Activated naive CD8-positive, alpha-beta T cell treated with anti-CD3 and anti-CD28 coated beads, Interleukin-2, amount 50 U/mL, for 16 hours (primary cell): ENCODE measurements at places on chromosomes 5 and 9.

DNA sequence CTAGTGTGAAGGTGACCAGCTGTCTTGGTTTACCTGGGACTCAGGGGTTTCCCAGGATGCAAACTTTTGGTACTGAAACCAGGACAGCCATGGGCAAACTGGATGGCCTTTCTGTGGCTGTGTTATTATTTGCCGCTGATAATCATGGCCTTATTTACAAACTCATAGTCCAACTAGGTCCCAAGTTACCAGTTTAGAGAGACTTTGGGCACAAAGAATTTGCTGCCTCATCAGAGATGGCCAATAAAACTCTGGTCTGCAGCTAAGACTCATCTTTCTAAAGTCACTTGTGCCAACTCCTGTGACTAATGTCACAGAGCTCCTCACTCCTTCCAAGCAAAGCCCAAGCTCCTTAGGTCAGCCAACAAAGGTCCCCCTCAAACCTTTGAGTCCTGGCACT lies 47.5 kb upstream of the PLPP6 start:
- DNase-seq, result no peak

DNA sequence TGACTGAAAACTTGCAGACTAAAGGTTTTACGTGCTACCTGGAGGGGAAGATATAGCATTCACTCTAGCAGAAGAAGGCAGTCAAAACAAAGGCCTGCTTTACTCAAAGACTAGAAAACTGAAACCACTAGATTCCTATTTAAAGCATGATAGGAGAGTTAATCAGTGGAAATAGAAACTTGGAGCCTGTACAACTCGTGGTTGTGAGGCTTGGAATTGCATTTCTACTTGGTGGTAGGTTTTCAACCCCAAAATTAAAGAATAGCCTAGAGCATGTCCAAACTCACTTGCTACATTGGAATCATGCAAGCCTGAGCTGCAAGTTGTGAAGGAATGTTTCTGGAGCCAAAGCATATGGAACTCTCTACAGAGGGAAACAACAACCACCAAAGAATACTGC lies 1526.4 kb upstream of the NUDT12 start:
- no peak for DNase-seq

DNA sequence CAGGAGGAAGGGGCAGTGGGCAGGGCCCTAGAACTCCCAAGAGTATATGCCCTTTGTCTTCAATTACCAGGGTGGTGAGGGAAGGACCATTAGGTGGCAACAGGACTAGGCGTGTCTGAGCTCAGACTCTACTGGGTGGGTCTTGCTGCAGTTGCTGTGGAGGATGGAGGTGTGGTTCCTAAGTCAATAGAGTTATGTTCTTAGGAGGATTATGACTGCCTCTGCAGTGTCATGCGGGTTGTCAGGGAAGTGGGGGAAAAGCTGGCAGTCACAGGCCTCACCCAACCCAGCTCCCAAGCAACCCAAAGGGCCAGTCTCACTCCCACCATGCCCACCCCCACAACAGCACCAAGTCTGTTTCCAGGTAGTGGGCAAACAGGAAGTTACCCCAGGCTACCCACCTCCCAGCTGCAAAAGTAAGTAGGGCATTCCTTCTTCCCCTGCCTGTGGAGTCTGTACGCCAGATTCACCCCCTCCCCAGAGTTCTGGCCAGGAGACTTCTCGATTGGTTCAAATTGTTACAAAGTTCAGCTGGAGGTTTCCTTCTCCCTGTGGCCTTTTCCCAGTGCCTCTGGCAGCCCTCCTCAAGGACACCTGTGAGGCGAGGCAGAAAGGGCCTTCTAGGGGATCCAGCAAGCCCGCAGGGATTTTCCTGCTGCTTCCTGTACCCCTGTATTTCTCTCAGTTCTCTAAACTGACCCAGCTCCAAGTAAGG lies 145.3 kb downstream of the HINT1 start:
- DNase-seq, result no peak

DNA sequence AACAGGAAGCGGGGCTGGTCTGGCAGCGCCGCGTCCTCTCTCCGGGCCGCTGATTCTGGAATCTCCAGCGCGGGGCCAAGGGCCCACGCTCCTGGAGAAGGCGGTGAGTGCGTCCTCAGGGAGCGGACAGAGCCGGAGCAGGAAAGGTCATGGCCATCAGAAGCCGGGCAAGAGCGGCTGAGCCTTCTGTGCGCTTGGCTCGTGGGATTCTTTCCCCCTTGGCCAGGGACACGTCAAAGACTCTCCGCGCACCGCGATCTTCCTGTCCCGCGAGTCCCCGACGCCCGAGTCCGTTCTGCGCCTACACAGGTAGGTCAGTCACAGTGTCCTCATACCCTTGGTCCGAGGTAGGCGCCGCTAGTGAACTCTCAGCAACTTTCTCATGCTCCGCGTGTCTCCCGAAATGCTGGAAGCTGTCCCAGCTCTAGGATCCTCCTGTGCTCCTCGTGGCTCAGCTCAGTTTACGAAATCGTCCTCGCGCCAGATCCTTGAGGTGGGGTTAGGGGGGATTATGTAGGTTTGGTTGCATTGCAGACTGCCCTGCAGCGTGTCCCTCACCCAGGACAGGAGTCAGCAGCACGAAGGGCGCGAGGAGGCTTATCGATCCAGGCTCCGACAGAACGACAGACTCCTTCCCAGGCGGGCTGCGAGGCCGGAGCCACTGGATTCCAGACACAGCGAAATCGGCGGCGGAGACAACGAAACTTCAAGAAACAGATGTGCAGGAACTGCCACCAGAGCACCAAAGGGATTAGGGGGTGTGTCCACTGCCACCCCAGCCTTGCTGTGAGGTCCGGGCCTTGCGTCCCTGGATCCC lies 8.7 kb downstream of the LHX6 start:
- no peak for DNase-seq

DNA sequence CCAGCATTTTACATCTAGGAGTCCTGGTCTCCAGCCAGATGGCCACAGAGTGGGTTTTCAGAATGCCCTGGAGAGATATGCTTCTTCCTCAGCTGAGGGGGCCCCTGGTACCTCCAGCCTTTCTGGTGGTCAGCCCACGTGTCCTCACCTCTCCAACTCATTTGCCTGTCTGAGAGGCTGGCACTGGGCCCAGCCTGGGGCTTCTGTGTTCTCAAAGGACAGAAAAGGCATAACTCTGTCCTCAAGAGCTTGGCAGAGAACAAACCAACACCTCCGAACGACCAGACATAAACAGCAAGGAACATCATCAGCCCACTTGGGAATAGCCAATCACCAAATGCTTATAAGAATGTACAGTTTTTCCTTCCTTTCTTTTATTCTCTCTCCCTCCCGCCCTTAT lies 17.1 kb downstream of the ENG start:
- DNase-seq, result no peak

- DNase-seq, result no peak
Observed at GRCh38 chr9:136095070-136096058, at the start of gene NACC2. Gene NACC2, minus strand, starts transcription at chr9:136095289. Its CDS starts 44,768 bp downstream, at chr9:136050521.

DNA sequence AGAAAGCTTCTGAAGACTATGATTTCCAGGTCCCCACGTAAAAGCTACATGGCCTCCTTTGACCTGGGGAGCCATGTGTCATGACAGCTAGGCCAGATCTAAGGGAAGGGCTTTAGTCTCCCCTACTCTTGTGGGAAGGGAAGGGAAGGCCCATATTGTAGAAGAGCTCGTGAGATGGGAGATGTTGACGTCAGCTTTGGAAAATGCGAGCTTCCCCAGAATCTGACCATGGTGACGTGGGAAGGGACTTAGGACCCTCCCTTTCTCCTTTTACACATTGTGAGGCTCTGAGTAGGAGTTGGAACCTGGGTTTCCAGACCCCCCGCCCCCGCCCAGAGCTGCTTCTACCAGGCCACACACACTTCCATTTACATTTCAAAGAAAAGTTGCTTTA lies 165.5 kb downstream of the SYK start:
- DNase-seq, result no peak

DNA sequence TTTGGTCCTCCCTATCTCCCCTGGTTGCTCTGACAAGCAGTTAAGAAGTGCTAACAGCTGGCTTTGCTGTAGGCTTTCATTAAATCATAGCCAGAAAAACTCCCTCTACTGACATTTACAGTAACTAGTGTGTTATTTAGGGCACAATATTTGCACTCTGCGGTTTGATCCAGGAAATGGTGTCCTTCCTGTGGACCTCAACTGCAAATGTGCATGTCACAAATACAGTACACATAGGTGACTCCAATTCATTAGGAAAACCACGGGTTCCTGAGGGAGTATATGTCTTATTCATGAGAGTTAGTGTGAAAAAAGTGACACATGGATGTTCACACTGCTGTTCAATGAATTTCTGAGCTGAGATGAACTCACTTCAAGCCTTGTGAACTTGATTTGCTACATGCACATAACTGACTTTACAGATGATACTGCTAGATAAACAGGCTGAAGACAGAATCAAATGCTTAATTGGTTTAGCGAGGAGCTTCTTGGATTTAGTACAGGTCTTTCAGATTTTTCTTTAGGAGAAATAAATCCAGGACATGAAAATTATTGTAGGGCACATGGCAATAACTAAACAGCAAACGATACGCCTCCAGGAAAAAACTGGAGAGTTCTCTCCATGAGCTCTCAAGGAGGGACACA lies 281.5 kb downstream of the EFNA5 start:
- no peak for DNase-seq

GRCh38 chr9:103649086-103649485 lies 445.0 kb upstream of the SMC2 start:
- DNase-seq, result no peak

GRCh38 chr9:6827439-6828145 lies 69.8 kb downstream of the KDM4C start:
- no peak for DNase-seq

- DNase-seq, result no peak
Observed at GRCh38 chr9:121009650-121010049, 40.4 kb downstream of the C5 start.

DNA sequence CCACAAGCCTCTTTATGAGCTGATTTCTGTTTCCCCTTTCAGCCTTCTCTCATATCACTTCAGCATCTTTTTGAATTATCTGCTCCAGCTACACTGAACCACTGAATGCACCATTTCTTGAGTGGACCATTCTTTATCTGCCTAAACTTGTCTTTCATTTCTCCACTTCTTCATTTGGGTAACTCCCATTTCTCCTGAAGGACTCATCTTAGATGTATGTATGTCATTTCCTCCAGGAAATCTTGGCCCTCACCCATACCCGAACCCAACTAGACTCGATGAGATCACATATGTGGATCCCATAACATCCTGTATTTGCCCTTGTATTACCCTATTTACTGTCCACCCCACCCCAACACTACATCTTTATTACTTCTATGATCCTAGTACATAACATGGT lies 249.8 kb downstream of the KIF4B start:
- no peak for DNase-seq

DNA sequence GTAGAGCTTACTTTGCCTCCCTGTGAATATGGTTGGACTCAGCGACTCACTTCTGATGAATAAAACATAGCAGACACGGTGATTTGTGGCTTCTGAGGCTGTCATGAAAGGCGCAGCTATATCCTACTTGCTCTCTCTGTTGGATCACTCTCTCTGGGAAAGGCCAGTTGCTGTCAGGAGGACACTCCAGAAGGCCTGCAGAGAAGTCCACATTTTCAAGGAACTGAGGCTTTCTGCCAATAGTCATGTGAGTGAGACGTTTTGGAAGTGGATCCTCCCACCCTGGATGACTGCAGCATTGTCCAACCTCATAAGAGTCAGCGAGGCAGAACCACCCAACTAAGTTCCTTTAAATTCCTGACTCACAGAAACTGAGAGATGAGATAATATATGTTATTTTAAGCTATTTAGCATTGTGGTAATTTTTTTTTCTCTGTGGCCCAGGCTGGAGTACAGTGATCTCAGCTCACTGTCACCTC lies 156.0 kb upstream of the MAST4 start:
- DNase-seq, result no peak

DNA sequence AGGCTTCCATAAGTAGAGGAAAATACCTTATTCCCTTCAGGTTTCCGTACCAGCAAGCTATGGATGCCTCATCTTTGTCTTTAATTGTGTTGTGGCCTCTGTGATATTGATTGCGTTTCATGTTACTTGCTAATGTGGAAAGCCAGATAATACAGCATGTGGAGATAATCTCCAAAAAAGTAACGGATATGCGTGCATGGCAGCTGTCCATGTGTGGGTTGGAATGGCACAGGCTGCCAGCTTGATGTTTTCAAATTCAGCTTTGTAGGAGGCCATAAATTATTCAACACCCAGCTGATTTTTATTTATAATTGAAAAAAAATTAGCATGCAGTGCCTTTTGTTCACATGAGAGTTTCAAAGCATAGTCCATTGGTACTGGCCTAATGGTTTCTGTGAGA lies 144.9 kb downstream of the GIN1 start:
- DNase-seq, result no peak

DNA sequence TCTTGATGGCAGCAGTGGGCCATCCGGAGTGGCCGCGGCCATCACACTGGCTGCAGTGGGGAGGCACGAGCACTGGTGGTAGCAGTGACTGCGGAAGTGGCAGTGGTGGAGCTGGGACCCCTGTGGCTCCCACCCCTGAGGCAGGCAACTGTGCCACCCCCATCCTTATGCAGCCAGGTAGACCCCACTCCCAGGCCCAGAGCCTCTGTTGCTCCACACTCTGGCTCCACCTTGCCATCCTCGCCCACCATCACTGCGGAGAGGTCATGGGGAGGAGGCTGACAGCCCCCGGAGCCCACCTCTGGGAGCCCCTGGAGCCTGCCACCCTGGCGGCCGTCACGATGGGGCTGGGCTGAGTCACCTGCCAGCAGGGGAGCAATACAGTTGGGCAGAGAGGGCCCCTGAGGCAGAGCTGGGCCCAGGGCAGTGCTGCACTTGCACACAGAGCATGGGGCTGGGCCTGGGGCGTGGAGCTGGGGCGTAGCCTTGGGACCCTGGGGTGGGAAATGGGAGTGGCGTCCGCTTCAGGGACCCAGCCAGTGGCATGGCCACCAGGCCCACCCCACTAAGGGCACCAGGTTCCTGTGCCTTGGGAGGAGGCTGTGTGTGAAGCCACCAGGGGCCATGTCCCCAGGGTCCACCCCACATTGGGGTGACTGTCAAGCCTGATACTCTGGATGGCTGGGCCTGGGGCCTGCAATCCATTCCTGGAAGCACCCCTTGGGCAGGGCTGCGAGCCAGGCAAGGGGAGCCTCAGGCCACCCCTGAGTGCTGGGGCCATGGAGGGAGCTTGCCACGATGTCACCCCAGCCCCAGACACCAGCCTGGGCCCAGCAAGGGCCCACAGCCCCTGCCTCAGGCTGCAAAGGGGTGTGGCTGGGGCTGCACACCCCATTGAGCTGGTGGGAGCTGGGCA lies 7.7 kb downstream of the AMBP start:
- no peak for DNase-seq

- no peak for DNase-seq
Observed at GRCh38 chr5:963673-964531, 44.7 kb upstream of the NKD2 start.

GRCh38 chr9:96203867-96204501 lies 98.0 kb downstream of the HSD17B3 start:
- DNase-seq, result no peak

DNA sequence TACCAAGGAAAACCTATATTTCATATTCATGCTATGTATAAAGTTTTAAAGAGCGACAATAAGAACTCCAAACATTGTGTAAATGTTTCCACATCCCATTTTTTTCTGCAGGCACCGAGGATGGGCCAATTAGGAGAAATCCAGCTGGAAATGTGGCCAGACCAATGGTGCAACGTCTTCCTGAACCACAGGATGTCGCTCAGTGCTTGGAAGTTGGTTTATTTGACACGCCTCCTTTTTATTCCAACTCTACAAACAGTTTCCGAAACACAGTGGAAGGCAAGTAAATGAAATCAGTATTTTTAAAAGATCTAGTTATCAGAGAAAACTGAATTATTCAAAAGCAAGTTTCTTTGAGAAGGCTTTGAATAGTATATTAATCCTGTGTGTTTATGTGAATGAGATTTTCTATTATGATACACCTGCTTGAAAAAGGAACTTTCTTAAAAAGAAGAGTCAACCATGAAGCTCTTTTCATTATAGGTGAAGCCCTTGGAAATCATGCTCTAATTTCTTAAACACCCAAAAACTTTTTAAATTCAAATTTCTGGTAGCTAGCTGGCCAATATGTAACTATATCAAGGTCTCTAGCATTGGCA lies 9.1 kb downstream of the TYRP1 start:
- no peak for DNase-seq
